ENCODE measurements at places on chromosomes 6 and 20.

DNA sequence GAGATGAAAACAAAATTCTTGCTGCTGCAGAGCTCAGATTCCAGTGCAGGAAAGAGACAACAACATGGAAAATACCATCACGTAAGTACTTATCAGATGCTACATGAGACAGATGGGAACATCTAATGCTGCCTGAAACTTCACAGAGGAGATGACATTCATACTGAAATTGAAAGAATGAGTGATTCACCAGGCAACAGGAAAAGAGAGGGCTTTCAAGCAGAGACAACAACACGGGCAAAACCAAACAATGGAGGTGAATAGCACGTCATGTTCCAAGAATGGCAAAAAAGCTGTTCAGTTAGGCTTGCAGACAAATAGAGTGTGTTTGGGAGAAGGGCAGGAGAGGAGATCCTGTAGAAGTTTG is 39.3 kb downstream of the GTF2H5 start:
- no peak for DNase-seq

GRCh38 chr6:51077821-51078518 is 259.3 kb downstream of the TFAP2B start:
- DNase-seq, result no peak

DNA sequence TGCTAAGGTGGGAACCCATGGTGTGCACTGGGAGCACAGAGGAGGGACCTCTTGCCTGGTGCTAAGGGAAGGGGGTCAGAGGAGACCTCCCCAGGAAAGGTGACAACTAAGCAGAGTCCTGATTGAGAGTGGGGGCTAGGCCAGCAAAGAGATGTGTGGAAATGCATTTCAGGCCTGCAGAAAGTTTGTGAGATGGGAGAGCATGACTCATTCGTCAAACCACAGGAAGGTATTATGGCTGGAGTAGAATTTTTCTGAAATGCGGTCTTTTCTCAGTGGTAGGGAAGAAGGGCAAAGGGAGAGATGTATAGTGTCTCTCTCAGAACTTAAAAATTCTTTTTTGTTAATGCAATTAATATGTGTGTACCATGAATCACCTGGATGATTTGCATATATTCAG is 23.6 kb upstream of the EDN1 start:
- no peak for DNase-seq

GRCh38 chr6:18246205-18246604 is 18.1 kb downstream of the DEK start:
- no peak for DNase-seq

DNA sequence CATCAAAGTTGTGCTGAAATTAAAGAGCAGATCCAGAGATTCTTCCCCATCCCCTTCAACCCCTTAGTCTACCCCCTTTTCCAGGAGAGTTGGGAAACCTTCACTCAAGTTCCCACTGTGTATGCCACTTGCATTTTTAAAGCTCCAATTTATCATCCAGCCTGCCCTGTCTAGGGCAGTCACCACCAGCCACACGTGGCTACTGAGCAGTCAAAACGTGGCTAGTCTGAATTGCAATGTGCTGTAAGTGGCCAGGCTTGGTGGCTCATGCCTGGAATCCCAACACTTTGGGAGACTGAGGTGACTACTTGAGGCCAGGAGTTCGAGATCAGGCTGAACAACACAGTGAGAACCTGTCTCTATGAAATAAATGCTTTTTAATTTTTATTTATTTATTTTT is 34.9 kb downstream of the ERGIC3 start:
- no peak for DNase-seq

DNA sequence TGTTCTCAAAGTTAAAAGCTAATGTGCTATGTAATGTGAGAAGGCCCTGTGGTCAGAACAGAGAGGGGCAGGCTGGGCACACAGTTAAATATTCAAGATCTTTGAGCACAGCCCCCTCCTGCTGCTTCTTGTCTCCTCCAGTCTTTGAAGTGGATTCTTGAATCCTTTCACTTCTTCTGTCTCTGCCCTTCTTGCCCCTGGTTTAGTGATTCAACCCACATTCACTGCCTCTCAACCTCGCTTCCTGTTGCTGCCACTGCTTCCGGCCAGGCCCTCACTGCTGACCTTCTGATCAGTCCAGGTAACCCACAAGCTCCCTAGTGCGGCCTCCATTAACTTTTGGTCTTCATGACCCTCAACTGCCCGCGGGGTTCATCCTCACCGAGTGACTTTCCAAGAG is 417.3 kb upstream of the NOX3 start:
- DNase-seq, result no peak

GRCh38 chr6:139732451-139732850 is 358.0 kb upstream of the CITED2 start:
- no peak for DNase-seq

- DNase-seq, result no peak
Measured at GRCh38 chr6:155079985-155080452, 84.9 kb downstream of the TIAM2 start.

GRCh38 chr6:29705389-29706231 is 17.6 kb upstream of the HLA-F start:
- DNase-seq, result no peak

DNA sequence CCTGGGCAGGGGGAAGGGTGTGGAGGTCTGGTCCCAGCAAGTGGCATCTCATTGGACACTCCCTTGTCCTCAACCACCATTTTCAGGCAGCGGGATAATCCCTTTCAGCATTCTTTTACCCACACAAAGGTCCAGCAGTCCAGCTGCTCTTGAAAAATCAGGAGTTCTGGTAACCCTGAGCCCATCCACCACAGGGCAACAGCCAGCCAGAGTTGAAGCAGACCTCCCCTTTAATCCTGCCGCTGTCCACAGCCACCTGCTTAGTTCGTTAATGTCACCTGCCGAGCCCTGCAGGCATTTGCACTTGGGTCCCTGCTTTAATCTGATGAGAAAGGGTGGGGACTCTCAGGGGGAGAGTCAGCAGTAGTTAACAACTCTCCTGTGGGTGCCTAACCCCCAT is 11.1 kb downstream of the TMEM74B start:
- DNase-seq, result no peak

- no peak for DNase-seq
Measured at GRCh38 chr6:166351715-166352285, 9.5 kb upstream of the SFT2D1 start.

DNA sequence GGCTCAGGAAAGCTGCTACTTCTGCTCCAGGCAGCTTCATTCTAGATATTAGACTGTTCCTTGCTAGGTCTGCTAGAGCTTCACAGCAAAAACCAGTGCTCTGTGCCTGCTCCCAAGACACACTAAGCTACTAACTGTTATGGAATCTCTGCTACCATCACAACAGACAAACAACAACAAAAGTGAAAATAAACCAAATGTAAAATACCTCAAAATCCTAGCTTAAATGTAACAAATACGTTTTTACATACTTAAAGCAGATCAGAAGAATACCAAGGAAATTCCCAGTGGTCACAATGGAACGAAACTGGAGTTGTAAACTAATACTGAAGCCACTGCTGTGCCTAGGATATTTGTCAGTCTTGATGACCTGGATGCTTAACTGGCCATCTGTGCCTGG is 84.6 kb upstream of the EZR start:
- DNase-seq, result no peak

DNA sequence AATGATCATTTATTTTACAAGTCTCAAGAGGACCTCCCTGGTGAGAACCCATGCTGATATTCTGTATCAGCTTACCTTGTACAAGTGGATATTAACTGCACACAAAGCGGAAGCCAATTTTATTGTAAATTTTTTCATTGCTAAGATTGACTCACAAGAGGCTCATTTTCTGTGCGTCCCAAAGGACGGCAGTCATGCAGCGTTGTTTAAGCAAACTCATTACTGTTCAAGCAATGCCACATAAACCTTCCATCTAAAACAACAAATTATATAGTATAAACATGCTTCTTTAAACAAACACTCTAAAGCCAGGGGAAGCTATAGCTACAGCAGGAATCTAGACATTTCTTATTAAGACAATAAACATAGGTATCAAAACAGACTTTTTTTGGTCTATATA is 575.3 kb downstream of the FRK start:
- DNase-seq, result no peak

DNA sequence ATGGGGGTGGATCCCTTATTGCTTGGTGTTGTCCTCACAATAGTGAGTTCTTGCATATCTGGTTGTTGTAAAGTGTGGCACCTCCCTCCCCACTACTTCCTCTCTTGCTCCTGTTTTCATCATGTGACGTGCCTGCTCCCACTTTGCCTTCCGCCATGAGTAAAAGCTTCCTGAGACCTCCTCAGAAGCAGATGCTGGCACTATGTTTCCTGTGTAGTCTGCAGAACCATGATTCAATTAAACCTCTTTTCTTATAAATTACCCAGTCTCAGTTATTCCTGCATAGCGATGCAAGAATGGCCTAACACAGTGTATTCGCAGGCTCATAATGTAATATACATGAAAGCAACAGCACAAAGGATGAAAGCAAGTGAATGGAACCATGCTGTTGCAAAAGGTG is 28.4 kb upstream of the ANKRD60 start:
- no peak for DNase-seq

- DNase-seq, result no peak
Measured at GRCh38 chr20:64145458-64146300, 18.6 kb upstream of the MYT1 start.

GRCh38 chr6:56314683-56315523 is 67.5 kb upstream of the COL21A1 start:
- DNase-seq, result no peak

GRCh38 chr6:117498159-117498558 is 15.7 kb downstream of the DCBLD1 start:
- no peak for DNase-seq

DNA sequence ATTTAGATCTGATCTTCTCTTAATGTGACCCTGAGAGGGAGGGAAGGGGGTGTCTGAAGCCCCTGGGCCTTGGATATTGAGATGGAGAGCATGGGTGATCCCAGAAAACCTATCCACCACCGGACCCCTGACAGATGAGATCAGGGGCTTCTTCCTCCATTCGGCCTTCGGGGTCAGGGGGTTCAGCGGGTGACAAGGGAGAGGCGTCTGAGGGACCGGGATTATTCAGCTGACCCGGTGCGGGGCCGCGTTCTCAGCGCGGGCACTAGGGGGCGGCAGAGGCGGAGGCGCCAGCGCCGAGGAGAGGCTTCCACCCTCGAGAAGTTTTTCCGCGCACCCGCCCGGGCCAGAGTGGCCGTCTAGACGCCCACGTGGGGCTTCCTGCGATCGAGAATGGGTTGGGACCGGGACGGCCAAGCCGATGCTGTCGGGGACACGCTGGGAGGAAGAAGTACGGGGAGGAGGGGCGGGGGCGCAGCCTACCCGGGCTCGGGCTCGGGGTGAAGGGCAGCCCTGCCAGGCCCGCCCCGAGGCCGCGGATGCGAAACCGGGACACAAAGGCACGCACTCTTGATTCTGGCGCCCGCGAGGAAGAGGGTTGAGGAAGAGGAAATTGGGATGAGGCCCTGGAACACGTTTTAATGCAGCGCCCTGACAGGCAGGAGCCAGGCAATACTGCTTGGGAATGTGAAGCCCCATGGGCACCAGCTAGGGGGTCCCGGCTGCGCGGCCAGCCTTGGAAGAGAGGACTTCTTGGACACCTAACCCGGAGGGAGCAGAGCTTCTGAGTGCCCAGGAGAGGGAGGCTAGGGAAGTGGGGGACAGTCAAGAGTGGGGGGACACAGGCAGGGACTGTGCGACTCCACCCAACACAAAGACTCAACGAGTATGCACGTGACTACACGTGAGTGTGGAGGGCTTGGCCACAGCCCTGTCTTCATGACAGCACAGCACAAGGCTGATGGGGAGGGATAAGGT is 30.6 kb downstream of the COL11A2 start:
- DNase-seq, result no peak

GRCh38 chr20:39986173-39986904 is 702.7 kb downstream of the MAFB start:
- DNase-seq, result no peak

- no peak for DNase-seq
Measured at GRCh38 chr6:41580690-41581089, 34.5 kb downstream of the FOXP4 start.

GRCh38 chr6:33297956-33298772 is 578 bp downstream of the RGL2 start:
- DNase-seq, result no peak

DNA sequence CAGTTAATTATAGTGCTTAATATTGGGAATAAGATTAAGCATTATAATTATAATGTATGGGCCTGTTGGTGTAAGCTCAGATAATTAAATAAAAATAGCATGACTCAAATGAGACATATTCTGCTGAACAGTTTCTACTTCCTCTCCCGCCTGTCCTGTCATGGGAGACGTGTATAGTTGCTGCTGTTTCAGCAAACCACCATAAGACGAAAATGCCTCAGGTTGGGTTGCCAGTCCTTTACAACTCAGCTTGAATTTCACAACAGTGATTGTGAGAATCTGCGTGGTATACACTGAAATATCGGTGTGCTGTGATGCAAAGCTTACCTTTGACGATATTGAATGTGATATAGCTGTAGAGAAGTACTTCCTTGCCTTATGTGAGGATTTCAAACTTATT is 99.5 kb downstream of the POPDC3 start:
- DNase-seq, result no peak

- DNase-seq, result no peak
Measured at GRCh38 chr6:17863901-17864754, 123.3 kb downstream of the KIF13A start.

GRCh38 chr6:139846538-139847456 is 472.3 kb upstream of the CITED2 start:
- no peak for DNase-seq

GRCh38 chr20:46050444-46050843 is 21.4 kb downstream of the SLC12A5 start:
- DNase-seq, result no peak

DNA sequence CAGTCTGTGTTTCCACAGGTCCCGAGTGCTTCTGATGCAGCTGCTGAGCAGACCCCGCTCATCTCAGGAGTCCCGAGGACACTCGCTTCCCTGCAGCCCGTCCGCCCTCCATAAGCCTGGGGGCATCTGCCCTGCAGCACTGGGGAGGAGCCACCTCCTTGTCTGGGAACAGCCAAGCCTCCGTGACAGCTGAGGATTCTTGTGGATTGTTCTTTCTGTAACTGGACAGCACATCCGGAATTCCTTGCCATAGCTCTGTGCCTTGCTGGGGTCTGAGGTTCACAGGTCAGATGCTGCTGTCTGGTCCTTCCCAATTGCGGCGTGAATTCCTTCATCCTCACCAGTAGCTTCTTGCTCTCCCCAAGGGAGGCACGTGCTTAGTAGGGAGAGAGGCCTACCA is 38.4 kb upstream of the FNDC1 start:
- no peak for DNase-seq

All from cortex of kidney (tissue), 1 donor.